ENCODE measurements at places on chromosomes 1 and 21.

DNA sequence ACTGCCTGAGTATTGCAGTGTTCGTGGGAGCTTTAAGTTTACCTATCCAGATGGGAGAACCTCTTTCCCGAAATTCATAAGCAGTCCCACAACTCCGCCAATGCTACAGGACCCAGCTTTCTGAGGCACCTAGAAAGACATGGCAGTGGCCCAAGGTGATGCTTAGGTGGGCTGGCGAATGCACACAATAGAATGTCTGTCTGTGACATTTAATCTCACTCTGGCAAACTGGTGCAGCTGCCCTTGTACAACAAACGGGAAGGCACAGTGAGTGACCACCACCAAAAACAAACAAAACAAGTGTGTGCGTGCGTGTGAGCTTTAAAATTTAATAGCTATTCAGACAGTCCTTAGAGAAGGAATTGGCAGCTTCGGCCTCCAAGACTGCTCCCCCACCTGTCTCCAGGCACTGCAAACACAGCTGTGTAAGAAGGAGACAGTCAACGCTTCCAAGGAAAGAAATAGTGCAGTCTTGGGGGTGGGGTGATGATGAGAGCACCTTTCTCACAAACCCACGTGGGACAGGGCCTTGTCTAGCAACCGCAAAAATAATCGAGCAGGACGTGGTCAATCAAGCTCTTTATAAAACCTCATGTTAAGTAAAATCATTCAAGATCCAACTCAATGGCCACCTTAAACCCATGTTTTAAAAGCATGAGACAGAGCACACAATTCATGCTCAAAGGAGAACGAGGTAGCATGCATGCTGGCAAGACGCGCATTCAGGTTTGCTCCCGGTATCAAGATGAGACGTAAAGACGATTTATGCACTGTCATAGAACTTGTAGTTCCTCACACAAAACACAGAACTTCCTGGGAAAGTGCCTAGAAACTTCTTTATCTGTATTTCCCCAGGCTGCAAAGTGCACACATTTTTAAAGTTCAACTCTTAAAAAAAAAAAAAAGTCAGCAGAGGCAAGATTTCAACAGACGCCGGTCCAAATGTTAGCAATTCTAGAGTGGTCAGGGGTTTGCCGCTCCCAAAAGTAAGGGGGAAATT, 84.1 kb downstream of the TM2D1 start:
- DNase-seq = no peak

GRCh38 chr1:12539705-12540579, 78.1 kb downstream of the DHRS3 start:
- no peak for DNase-seq

DNA sequence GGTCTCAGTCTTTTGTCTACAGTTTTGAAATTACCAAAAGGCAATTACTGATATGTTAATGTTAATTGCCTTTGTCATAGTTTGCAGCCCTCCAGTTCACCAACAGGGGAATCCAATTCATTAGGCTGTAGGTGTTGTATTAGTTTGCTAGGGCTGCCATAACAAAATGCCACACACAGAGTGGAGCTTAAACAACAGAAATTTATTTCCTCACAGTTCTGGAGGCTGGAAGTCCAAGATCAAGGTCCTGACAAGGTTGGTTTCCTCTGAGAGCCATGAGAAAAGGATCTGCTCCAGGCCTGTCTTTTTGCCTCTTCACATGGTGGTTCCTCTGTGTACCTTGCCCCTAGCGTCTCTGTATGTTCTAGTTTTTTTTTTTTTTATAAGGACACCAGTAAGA, 1.3 kb downstream of the RTCA start:
- no peak for DNase-seq

- DNase-seq = no peak
Observed at GRCh38 chr1:151711044-151711800, 5.4 kb downstream of the CELF3 start.

- DNase-seq = no peak
Observed at GRCh38 chr1:227449051-227449450, 114.3 kb upstream of the ZNF678 start.

Data from GM12864 (cell line).